ENCODE measurements at places on chromosomes 7 and 10.

GRCh38 chr7:24619978-24620377 lies 46.7 kb downstream of the PALS2 start:
- DNase-seq, result no peak

DNA sequence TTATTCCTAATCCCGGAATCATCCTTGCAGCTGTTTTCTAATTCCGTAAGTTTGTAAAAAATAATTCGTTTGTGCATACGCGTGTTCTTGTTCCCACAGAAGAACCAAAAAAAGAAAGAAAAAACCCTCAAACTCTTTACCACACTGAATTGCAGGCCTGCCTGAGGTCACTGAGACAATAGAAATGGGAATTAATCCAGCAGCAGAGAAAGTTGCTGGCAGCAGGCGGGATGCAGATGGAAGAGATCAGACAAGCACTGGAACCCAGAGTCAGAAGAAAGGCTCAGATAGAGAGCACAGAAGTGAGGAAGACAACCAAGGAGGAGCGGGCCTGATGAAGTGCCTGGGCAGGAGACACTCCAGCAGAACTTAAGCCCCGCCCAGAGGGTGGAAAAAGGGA lies 141.5 kb upstream of the VWC2 start:
- no peak for DNase-seq

GRCh38 chr10:63260860-63261251 lies 127.7 kb downstream of the NRBF2 start:
- no peak for DNase-seq

- no peak for DNase-seq
These were observed 11.2 kb upstream of the HTR5A start for GRCh38 chr7:155058896-155059295.

DNA sequence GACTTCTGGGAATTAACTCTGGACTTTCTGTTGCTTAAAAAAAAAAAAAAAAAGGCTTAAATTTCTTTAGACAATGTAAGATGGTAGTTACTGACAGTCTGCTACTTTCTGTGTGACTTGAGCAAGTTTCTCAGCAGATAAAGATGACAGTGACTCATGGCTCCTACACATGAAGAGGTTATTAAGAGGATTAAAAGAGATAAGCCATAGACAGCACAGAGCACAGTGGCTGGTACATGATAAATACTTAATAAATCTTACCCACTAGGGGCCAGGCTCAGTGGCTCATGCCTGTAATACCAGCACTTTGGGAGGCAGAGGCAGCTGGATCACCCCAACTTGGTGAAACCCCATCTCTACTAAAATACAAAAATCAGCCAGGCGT lies 174.8 kb downstream of the JAZF1 start:
- no peak for DNase-seq

DNA sequence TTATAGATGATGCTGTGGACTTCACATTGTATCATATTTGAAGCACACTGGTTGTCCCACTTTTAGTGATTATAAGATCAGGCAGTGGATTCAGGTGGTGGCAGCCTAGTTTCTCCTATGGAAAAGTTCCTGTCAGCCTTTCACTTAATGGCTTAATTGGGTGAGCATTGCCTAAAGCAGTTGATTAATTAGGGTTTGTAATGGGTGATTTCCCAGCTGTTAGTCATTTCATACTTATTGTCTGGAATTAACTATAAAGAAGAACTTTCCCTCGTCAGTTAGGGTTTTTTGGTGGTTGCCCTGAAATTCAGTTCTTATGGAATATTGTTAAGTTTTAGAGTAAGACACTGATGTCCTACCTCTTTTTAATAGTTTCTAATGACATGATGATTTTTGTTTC lies 78.8 kb downstream of the SLC25A40 start:
- no peak for DNase-seq

DNA sequence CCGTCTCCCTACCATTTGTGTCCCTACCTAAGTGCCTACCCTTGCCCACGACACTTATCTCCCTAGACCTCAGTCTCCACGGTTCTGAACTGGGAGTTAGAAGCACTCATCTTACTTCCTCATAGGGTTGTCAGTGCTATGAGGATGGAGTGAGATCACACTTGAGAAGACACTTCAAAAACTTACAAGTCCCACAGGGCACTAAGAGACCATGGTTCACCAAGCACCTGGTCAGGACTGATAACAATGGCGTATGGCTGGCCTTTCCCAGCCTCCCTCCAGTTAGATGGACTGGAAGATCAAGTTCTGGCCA lies 43.2 kb downstream of the KCNMA1 start:
- no peak for DNase-seq

DNA sequence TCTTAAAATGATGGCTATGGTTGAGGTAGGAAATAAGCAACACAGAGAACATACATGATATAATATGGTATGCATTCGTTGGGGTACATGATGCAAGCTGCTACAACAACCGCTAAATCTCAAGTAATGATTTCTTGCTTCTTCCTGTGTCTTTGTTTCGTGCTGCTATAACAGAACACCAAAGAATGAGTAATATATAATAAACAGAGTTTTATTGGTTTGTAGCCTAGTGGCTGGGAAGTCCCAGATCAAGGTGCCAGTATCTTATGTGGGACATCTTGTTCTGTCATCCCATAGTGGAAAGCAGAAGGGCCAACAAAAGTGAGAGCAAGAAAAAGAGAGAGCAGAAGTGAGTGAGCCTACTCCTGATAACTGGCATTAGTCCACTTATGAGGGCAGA lies 689.7 kb downstream of the SUGCT start:
- no peak for DNase-seq

GRCh38 chr7:107387573-107388219 lies 82.2 kb upstream of the GPR22 start:
- DNase-seq, result no peak

DNA sequence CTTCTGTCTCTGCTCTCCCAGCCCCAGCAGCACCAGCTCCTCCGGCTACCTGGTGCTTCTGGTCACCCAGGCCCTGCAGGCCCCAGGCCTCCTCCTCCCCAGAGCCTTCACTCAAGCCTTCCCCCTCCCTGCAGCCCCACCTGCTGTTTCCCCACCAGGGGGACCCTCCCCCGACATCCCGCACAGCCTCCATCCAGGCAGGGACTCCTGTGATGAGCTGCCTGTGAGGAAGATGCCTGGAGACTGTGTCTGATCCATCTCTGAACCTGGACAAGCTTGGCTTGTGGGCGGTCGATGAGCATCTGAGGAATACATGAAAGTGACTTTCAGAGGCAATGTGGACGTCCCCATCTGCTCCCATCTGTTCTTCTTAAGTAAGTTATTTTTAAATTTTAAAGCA lies 45.0 kb downstream of the RAMP3 start:
- no peak for DNase-seq

DNA sequence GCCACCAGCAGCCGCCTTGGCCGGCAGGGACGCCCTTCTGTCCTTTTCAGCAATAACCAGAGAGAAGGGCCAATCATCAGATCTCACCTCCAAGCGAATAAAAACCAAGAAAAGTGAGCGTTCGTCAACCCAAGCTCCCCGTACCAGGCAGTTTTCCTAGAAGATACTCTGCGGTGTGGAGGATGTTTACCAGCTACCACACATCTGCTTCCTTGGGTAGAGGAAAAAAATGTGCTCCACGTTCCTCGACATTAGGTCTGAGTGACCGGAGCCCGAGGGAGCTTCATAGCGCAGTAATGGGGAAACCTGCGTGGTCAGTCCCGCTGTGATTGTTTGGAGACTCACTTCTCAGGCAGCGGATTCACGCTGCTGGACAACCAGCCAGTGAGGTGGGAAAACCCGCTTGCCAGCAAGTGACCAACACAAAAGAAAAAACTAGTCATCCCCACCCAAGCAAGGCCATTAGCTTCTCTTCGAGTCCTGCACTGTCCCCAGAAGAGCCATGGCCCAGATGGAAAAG lies 73.0 kb downstream of the ZRANB1 start:
- no peak for DNase-seq

DNA sequence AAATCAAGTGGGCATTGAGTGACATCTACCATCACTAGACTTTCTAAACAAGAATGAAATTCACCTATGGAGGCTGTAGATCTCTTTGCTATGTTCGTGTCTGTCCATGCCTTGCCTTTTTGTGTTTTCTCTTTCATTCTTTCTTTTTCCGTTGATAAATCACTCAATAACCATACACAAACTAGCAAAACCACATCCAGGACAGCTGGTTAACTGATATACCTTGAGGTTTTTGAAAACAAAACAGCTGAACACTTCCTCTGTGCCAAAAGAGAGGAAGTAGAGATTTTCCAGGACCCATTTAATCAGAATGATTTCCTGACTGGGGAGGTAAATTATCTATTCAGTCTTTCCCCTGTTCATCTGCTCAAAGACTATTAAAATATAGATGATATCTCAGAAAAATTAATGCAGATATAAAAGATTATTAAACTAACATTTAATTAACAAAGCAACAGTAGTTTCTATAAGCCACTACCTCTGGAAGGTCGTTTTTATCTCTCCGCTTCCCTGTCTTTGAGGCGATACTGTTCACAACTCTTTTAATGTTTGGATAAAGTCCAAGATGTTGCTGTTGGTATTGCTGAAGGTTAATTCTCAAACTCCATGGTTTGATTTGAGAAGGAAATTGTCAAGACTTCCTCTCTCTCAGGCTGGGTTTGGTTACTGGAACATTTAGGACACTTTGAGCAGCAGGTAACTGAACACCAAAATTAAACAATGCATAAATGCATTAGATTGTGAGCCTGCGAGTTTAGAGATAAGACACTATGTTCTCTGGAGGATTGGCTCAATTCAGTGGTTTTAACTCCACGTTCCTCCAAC lies 24.4 kb upstream of the C10orf67 start:
- peak; percentile 29 for DNase-seq

DNA sequence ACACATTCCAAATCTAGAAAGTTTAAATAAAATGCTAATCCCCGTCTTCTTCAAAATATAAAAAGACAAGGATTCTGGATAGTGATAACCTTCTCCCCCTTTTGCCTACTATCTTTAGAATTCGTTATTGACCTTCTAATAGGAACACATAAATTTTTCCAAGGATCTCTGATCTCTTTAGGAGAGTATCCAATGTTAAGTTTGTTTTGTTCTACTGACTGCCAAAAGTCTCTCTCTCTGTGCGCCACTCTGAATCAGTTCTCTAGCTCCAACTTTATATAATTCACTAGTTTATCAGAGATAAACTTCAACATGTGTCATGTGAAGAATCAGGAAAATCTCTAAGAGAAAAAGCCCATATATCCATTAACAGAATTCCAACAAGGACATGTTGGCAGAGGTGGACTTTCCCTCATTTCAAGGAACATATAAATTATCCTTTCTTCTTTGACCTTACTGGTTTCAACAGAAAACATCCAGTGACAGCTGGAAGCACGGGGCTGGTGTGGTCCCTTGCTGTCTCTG lies 615.6 kb downstream of the KCNMA1 start:
- DNase-seq, result no peak

GRCh38 chr10:7403620-7404019 lies 7.2 kb downstream of the SFMBT2 start:
- DNase-seq, result no peak

- no peak for DNase-seq
These were observed 83.6 kb upstream of the SEMA3C start for GRCh38 chr7:81002421-81002820.

GRCh38 chr7:117012696-117013095 lies 59.4 kb downstream of the ST7 start:
- no peak for DNase-seq

DNA sequence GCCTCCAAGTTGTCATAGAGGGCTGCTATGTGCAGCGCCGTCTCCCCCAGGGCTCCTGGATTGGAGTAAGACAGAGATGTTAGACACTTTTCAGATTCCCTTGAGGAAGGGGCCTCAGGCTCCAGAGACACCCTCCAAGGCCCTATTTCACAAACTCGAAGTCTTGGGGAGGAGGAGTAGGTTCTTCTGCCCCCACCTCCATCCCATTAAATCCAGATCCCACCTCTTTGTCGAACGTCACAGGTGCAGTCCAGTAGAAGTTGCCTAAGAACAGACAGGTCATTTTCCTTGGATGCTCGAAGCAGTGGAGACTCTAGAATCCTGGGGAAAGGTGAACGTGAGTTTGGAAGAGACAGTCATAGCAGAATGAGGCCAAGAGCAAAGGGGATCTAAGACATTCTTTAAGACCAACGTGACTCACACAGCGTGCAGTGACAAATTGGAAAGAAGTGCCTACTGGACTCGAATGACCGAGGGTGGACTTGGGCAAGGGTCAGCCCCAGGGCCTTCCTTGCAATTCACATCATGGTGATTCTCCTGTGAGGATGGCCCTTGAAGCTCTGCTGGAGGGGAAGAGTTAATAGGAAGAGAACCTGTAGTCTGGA lies 3.3 kb downstream of the TRPV5 start:
- no peak for DNase-seq

DNA sequence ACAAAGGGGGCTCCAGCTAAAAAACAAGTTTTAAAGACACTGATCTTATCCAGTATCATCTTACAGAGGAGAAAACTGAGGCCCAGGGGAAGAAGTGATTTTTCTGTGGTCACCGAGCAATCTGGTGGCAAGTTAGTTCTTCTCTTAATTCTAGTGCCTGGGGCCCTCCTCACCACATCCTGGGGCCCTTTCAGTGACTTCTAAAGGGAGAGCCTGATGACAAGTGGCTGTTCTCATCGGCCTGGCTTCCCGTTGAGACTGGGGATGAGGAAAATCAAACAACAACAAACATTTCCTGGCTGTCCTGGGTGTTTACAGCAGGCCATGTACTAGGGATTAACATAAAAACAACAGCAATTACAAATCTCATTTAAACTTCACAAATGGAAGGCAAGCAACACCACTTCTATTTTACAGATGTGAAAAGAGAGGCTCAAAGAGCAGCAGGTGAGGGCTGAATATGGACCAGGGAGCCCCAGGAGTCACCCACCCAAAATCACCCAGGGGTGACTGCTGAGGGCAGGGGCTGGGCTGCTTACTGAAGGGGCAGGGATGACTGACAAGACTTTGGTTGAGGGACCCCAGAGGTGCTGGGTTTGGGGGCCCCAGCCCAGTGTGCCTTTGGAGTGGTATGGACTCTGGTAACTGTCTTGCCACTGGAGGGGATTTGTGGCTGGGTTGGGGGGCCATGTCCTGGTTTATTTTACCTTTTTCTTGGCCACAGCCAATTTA lies 24.7 kb upstream of the MTPAP start:
- DNase-seq, result no peak

GRCh38 chr10:133295426-133296320 lies 13.0 kb downstream of the TUBGCP2 start:
- no peak for DNase-seq

DNA sequence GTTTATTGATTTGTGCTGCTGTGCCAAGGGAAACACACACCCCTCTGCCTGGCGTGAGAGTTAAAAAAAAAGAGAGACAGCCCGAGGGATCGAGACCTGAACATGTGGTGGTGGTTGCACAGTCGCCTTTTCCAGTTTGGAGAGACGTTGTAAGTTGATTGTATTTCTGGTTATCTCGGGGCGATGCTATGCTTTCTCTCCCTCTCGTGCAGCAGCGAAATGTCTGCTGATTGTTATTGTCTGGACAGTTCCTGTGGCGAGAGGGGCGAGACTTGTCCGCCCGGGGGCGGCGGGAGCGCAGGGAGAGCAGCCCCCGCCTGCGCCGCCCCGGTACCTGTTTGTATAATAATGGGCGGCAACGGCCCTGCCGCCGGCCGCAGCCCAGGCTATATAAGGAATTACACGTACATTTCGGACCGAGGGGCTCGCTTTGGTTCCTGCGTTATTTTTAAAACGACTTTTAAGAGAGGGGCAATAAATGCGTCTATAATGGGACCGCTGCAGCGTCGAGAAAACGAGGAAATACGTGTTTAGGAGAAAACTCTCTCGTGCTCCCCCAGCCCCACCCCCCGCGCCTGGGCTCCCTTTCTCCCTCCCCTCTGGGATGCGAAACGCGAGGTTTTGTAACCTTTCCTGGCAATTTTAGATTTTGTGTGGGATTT lies 1.7 kb downstream of the ZEB1 start:
- peak; percentile 3 for DNase-seq

All from CD8-positive, alpha-beta memory T cell (primary cell).